Stimulated activated CD4-positive, alpha-beta T cell treated with anti-CD3 and anti-CD28 coated beads, Interleukin-15, amount 100 ng/mL, for 48 hours (primary cell): ENCODE measurements at places on chromosomes 3 and 15.

DNA sequence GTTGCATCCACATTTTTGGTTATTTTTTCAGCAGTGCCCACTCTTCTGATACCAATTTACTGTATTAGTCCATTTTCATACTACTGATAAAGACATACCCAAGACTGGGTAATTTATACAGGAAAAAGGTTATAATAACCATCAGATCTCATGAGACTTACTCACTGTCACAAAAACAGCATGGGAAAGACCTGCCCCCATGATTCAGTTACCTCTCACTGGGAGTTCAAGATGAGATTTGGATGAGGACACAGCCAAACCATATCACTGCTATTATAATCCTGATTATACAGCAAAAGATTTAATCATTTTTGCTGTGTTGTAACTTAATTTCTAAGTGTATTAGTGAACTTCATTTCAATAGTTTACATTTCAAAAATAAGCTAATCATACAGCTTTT, 6.6 kb downstream of the ZBED2 start:
- DNase-seq: no peak

GRCh38 chr3:160372780-160373179, 26.2 kb downstream of the IFT80 start:
- no peak for DNase-seq

DNA sequence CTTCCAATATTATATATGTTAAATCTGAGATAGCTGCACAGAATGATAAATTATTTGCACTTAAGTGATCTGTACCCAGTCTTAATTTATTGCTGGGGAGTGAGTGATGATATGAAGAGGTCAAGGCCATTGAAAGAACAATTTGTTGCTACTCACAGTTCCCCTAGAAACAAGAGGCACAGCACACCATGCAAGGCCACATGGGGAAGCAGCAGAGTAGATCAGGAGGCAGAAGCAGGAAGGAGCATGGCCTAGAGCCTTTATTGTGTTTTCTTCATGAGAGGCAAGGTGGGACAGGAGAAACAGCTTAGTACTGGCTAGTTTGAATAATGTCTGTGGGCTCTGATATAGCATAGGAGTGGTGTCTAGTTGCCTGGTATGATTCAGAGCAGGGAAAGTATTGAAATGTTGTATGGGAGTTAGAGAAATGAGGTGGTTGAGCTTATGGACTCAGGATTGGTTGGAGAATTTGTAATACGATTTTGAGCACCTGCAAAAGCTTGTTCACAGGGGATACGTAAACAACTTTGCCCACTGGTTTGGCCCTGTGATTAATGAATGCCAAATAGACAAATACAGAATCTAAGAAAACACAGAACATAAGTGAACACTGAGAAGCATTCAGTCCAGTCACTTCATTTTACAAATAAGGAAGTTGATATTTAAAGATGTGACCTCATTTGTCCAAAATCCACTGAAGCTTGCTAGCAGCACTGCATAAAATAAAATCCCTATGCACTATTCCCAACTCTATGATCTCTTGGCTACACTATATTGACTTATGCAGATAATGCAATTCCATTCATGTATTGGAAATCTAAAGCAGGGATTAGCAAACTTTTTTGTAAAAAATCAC, 71.7 kb downstream of the TMCO5A start:
- no peak for DNase-seq

DNA sequence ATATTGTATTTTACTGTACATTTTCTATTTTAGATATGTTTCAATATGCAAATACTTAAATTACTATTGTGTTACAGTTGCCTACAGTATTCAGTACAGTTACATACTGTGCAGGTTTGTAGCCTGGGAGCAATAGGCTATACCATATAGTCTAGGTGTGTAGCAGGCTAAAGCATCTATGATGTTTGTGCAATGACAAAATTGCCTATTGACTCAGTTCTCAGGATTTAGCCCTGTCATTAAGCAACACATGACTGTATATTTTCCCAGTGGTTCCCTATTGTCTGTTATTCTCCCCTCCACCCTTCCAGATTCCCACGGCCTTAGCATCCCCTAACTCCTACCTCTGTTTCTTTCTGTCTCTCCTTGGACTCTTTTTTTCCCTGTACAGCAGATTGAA, 10.7 kb downstream of the MOBP start:
- DNase-seq: no peak

DNA sequence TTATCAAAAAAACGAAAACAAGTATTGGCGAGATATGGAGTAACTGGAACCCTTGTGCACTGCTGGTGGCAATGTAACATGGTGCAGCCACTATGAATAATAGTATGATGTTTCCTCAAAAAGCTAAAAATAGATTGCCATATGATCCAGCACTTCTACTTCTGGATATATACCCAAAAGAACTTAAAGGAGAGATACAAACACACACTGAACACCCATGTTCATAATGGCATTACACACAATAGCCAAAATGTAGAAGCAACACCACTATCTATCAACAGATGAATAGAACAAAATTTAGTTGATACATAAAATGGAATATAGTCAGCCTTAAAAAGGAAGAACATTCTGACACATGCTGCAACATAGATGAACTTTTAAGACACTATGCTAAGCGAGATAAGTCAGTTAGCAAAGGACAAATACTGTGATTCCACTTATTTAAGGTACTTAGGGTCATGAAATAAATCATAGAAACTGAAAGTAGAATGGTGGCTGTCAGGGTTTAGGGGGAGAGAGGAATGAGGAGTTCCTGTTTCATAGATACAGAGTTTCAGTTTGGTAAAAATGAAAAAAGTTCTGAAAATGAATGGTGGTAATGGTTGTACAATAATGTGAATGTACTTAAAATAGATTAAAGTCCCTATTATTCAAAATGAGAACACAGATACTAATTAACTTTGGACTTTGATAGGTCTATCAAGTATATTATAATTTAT, 59.4 kb upstream of the IMPG2 start:
- no peak for DNase-seq

- no peak for DNase-seq
Observed at GRCh38 chr3:66153481-66154443, 67.0 kb upstream of the SLC25A26 start.

DNA sequence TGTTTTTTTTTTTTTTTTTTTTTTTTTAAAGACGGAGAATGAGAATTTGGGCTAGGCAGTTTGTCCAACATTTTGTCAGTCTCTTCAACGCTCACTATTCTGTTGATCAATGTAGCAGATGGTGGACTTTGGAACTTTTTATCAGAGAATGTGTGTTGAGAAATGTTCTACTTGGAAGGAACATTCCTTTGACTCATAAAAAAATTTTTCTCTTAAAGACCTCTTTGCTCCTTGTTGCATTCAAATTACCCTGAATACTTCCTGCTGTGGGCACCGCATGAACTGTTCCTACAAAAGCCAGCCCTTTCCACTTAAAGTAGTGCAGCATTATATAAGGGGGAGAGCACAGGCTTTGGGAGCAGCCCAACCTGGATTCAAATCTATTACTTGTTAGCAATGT, 182.9 kb downstream of the AKAP13 start:
- DNase-seq: no peak

DNA sequence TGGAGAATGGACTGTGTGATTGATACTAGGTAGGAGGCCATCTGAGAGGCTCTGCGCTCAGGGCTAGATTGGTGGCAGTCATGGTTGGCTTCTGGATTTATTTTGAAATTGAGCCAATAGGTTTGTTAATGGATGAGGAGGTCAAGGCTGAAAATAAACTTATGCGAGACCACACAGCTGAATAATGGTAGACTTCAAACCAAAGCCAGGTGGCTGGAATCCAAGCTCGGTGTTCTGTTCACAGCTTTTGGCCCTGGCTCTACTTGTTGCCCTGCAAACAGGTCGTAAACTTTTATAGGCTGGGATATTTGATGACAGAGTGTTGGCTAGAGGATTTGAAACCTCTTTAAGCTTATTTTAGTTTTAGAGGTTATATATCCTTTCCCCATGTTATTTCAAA, 160.4 kb downstream of the CHL1 start:
- no peak for DNase-seq

DNA sequence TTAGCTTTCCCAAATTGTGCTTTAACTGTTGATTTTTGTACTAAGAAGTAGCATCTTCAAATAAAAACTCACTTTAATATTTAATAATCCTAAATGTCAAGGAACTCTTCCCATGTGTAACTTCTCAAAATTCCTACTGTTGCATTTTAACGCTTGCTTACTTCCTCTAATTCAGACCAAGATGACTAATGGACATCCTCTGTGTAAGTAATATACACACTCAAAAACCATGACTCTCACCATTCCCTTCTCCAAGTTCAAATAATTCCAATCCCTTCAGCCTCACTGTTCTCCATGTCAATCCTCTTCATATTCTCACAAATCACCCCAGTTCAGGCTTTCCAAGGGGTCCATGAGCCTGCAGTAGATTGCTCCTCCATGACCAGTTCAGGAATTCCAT, 13.0 kb downstream of the MRPL46 start:
- DNase-seq: no peak

GRCh38 chr3:141412087-141412935, 44.0 kb downstream of the ZBTB38 start:
- no peak for DNase-seq

DNA sequence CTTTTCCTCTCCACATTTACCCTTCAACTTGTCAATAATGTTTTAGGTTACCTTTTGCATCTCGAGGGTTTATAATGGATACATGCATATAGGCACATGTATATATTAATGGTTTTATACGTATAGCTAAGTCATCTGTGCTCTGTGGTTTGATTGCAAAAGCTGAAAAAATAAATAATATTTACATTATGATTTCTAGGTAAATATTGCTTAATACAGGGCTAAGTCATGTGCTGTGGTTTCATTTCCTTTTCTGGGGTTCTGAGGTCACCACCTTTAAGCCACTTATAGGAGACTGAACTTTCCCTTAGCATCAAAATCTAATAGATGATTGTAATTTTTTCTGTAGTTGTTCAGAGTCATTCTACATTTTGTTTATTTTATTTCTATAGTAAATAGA, 33.1 kb downstream of the LPP start:
- no peak for DNase-seq

- DNase-seq: no peak
Observed at GRCh38 chr15:81225161-81225671, 28.5 kb downstream of the IL16 start.

DNA sequence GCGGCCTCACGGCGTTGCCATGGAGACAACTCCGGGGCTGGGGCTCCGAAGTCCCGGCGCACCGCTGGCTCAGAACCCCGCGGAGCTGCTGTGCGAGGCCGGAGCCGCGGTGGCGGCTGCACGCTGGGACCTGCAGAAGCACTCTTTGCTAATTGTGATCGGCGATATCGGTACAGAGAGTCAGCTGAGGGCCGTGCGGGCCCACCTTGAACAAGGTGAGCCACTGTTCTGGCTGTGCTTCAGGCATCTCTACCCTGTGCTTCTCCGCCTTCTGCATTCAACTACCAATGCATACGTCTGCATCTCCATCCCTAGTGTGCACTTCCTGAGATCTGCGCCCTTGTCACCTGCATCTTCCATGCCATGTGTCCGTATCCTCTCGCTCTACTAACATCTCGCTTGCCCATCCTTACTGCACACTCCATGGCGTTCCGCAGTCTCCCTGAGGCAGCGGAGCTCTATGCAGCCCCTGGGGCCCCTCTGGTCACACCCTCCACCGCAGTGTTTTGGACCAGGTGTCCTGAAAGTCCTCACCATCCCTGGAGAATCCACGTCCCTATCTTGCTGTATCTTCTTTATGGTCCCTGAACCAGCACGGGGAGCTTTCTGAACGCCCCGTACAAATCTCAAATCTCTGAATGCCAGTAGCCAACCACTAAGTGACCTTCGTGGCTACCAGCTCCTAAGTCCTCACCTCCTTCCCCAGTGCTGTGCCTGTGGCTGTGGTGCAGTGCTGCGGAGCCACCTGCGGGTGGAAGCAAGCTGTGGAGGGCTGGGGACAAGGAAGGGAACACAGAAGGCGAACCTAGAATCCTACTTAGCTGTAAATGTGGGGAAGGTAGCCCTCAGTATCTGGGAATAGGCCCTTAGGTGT, 6.2 kb upstream of the MAP1A start:
- DNase-seq: no peak

GRCh38 chr3:101730839-101731238, 6.4 kb downstream of the CEP97 start:
- DNase-seq: no peak

DNA sequence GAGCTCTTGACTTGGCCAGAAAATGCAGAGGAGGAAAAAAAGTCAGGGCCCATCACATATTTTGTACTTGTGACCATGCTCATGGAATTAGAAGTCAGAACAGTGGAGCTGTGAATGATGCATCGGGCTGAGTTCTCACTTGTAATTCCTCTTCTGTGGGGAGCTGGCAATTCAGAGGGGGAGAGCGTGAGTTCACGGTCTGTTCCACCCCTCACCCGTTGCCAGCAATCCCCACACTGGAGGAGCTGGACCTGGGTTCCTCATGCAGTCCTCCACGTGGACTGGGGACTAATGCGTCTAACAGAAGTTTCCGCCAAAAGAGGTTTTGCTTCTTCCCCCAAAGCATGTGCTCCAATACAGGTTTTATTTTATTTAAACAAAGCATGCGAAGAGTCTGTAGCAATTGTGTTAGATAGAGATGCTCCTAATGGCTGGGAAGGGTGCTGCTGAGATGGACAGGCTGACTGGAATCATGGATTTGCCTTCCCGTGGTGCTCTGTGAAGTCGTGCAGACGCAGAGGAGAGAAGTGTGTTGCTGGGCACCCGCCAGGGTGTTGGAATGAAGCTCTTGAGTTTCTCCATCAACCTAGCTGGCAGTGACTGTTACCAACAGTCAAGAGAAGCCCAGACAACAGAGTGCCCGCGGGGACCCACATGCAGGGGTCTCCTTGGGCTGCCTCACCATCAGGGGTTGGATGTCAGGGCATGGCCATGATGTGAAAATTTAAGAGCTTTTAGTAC, 77.4 kb upstream of the PCSK6 start:
- no peak for DNase-seq

DNA sequence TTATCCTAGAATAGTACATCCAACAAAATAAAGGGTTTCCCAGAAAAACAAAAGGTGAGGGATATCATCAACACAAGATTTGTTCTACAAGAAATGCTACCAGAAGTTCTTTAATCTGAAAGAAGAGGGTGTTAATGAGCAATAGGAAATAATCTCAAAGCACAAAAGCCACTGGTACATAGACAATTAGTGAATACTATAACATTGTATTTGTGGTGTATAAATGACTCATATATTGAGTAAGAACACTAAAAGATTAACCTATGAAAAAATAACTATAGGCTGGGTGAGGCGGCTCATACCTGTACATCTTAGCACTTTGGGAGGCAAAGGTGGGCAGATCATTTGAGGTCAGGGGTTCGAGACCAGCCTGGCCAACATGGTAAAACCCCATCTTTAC, 210.2 kb upstream of the SLITRK3 start:
- DNase-seq: no peak
